SW 1271 (cell line): ENCODE measurements at places on chromosomes 11 and 22.

GRCh38 chr22:25382762-25383161 lies 163.3 kb downstream of the CRYBB2 start:
- no peak for DNase-seq

DNA sequence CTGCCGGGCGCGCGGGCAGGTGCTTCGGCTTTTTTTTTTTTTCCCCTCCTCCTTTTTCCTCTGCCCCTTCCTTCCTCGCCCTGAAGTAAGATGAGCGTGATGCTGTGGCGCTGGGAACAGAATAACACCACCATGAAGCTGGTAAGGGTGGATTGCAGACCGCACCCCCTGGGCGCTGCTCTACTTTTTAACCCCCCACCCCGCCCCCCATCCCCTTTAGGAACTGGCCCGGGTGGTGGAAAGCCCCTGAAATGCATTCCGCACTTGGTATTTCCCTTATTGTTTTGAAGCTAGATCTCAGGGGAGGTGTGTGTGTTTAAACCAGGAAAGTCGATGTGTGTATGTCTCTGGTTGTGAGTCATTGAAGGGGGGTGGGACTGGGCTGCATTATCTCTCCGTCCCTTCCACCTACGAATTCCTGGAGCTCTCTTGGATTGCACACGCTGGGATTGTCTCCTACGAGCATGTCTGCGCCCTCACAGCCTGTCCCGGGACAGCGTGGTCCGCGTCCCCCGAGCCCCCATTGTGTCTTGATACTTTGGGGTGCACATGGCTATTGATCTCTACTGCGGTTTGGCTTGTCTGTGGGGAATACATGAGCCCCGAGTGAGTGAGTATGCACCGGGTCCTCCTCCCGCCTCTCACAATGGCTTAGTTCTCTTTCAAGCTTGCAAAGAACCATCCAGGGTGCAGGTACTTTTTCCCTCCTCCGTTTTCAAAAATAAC lies 64.9 kb downstream of the NAV2 start:
- DNase-seq, result no peak

DNA sequence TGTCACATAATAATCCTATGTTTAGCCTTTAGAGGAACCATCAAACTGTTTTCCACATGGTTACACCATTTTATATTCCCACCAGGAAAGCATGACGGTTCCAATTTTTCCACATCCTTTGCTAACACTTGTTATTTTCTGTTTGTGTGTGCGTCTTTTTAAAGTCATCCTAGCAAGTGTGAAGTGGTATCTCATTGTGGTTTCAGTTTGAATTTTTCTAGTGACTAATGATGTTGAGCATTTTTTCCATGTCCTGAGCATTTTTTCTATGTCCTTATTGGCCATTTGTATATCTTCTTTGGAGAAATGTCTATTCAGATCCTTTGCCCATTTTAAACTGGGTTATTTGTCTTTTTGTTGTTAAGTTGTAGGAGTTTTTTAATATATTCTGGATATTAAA lies 53.7 kb upstream of the DEPDC7 start:
- DNase-seq, result no peak

DNA sequence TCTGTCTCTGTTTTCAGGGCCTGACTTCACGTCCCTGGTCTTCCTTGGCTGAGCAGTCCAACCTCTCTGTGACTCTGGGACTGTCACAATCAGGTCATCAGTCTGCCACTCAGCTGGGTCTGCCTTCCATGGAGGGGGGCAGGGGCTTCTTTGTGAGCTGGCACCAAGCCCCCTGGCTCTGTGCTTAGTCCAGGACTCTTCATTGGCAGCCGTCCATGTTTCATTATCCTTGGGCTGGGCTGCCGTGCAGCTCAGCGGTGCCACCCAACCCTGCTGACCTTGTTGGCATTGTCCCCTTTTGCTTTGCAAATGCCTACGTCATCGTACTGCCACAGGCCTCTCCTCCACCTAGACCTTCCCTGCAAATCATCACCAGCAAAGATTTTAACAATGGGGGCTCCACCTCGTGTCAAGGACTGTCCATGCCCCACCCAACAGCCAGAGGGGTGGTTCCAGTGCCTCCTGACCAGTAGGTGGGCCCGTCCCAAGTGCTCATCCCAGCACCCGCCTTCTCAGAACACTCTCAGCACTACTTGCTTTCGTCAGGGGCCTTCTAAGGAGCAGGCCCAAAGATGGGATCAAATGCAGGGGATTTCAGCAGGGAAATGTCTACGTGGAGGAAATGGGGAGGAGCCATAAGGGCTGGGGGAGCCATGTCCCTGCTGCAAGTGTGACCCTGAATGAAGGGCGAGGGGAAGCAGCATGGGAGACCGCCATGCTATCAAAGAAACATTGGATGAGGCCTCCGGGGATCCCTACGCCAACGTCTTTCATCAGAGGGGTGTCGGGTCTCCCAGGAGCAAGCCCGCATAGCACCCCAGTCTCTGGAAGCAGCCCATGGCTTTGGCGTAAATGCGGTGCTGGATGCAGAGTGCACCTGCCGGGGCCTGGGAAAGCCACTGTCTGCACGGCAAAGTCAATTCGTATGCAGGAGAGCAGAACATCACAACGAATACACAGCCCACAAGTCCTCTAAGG lies 18.2 kb downstream of the KRTAP5-6 start:
- DNase-seq, result no peak

DNA sequence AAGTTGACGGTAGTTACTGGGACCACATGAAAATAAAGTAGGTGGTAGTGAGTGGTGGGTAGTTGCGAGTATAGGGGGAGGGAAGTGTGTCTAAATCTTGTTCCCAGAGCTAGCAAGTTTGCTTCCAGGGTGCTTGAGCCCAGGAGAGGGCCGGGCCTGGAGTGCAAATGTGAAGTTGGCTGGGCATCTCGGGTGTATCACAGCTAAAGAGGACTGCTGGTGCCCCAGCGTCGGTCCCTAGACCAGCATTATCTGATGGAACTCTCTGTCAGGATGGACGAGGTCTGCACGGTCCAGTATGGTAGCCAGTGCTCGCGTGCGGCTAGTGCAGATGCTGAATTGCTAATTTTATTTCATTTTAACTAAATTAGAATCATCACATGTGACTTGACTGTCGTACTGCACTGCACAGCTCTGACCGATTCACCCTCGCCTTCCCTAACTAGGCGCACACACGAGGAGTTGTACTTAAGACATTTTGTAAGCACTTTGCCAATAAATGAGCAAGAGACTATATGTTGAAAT lies 75.4 kb downstream of the ARHGAP8 start:
- DNase-seq, result no peak

DNA sequence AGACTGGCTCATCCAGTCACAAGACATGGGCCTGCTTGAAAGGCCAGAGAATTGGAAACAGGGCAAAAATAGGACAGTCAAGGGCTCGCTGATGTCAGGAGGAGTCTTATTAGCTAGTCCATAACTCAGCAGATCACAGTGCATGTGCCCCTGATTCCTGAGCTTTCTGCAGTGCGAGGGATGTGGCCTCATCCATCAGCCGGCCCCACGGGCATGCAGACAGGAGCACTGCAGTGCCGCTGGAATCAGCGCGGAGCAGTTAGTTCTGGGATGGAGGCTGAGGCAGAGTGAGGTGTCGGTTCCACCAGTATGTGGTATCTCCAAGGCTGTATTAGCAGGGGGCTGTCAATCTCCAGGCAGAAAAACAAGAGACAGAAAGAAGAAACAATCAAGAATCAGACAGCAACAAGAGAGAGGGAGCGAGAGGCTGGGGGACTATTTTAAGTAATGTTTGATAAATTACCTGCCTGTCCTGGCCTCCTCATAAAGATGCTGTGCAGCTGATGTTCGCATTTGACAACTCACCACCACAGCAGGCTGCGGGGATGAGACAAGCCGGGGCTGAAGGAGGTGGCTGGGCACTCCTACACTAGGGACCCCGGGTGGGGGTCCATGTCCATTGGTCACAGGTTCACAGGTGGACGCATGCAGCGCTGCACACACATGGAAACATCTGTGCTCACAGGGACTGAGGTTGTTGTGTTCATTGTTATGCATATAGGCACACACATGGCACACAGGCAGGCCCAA lies 167.2 kb downstream of the TRIM29 start:
- no peak for DNase-seq

DNA sequence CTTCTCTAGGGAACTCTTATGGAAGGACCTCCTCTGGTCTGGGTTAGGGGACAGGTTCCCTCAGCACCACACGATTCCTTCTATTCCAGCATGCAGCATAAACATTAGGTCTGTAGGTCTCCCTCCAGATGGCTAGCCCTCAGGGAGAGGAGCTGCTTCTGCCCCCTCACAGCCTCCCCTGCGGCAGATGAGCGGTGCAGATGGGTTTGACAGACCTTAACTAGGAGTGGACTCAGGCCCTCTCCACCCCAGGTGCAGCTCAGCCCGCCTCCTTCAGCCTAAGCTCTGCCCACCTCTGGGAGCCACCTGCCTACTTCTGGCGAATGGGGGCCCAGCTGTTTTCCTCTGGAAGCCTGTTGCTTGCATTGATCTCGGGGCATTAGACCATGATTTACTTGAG lies 55.7 kb upstream of the EIF3D start:
- DNase-seq, result no peak

GRCh38 chr22:19174106-19175025 lies 4.2 kb downstream of the SLC25A1 start:
- no peak for DNase-seq

GRCh38 chr22:50621356-50621880 lies 6.5 kb downstream of the ARSA start:
- DNase-seq, result no peak

GRCh38 chr11:68734111-68734510 lies 17.2 kb downstream of the TESMIN start:
- DNase-seq, result no peak

DNA sequence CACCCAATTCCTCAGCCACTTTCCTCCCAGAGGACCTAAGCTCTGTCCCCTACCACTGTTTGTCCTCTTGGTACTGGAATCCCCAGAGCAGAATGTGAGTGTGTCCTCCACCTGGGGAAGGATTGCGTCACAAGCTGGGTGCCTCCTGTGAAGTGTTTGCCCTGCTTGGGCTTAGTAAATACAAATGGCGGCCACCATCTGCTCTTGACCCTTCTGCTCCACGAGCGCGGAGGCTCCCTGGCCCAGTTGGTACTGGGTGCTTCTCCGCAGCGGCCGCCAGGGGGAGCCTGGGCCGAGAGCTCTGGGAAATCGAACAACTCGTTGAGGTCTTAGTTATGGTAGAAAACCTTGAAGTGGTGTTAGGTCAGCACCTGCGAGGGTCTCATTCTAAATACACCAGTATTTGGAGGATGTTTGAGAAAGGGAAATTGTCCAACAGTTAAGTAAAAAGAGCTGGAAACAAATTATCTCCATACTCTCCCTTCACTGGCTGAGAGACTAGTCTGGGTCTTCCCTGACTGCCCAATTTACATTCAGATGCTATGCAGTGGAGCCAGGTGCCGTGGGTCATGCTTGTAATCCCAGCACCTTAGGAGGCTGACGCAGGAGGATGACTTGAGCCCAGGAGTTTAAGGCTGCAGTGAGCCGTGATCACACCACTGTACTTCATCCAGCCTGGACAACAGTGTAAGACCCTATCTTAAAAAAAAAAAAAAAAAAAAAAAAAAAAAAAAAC lies 74.6 kb upstream of the TEAD1 start:
- DNase-seq, result no peak

GRCh38 chr11:72743321-72744221 lies 8.6 kb downstream of the ARAP1 start:
- no peak for DNase-seq

GRCh38 chr11:3890014-3890413 lies 34.5 kb downstream of the STIM1 start:
- DNase-seq, result no peak

DNA sequence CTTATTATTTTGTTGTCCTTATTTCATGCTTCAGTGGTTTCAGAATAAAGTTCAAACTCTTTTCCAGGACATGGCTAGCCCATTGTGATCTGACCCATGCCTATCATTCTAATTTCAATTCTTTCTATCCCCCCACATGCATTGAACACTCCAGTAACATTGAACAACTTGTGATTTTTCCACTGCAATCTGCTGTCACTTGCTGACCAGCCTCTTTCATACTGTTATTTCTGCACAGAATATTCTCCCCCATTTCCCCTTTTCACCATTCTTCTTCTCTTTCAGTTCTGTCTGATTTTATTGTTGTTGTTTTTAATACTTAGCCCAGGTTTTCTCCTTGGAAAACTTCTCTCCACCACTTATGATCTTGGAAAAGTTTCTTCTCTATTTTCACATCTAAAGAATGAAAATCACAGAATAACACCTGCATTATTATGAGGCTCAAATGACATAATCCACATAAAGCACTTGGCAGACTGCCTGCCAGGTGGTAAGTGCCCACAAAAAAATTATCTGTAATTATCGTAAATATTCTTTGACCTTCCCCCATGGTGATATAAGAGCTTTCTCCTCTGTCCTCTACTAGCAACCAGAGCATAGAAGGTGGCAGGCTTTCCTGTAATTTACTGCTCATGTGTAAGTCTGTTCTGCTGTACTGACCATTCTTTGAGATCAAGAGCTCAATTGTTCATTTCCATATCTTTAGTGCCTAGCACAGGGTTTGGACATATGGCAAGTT lies 51.9 kb upstream of the EED start:
- no peak for DNase-seq

- DNase-seq, result no peak
Measured at GRCh38 chr22:44292521-44292920, 20.2 kb downstream of the SHISAL1 start.

DNA sequence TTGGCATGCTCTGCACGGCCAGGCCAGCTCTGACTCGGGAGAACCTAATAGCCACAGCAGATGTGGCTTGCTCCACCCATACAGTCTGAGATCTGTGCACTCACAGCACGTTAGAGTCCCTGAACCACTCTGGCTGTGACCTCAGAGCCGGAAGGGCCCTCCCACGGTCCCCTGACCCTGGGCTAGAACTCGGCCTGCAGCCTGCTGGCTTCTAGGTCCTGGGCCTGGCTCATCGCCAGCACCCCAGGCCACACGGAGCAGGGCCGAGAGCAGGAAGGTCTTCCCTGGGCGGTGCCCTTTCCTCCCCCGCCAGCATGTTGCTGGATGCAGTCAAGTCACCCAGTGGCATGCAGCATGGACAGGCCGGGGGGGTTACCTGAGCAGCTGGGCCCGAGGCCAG lies 35.3 kb upstream of the TTLL12 start:
- DNase-seq, result no peak

DNA sequence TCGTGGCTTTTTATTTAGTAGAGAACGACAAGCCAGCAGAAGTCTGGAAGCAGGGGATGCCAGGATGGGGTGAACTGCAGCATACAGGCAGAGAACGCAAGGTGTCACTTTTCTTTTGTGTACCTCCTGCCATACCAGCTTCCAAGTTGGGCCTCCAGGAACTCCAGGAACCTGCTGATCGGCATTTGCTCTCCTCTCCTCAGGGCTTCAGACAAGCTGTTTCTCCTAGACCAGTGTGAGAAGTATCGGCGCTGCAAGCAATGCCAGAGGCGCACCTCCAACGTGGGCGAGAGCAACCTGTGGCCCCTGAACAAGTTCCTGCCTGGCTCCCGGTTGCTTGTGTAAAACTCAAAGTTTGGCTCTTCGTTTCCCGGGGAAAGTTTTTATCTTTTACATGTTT lies 47.7 kb downstream of the CCDC81 start:
- DNase-seq, result no peak

- DNase-seq, result no peak
Measured at GRCh38 chr22:37726241-37726887, 29.5 kb downstream of the TRIOBP start.

- DNase-seq, result no peak
Measured at GRCh38 chr11:119338965-119339588, 1.6 kb downstream of the C1QTNF5 start.
